Colonic mucosa (tissue), 4 donors: ENCODE measurements at places on chromosomes 4 and X. TPM values are rescaled to one million over a fixed set of nuclear protein-coding genes. Genes with fewer than 3 reads are reported as not detected.

ANOS1 gene
- total RNA-seq, result 0.24 TPM

RAB9B gene
- 1.2 TPM for total RNA-seq

GRCh38 chr4:76677571-76678326, 220.2 kb downstream of the SOWAHB start:
- H3K4me3 ChIP-seq, result no peak overlapping the region
- no peaks in the 10 kb centered on the region for H3K4me1 ChIP-seq
- DNase-seq, result no peak
- H3K27ac ChIP-seq, result no peak overlapping the region

GRCh38 chr4:76083386-76083988, 9.0 kb downstream of the ART3 start:
- no peak overlapping the region for H3K4me3 ChIP-seq
- no peaks in the 10 kb centered on the region for H3K27me3 ChIP-seq
- H3K4me1 ChIP-seq, result no peaks in the 10 kb centered on the region
- DNase-seq, result no peak

RHOXF2B gene
- not detected for total RNA-seq

DNA sequence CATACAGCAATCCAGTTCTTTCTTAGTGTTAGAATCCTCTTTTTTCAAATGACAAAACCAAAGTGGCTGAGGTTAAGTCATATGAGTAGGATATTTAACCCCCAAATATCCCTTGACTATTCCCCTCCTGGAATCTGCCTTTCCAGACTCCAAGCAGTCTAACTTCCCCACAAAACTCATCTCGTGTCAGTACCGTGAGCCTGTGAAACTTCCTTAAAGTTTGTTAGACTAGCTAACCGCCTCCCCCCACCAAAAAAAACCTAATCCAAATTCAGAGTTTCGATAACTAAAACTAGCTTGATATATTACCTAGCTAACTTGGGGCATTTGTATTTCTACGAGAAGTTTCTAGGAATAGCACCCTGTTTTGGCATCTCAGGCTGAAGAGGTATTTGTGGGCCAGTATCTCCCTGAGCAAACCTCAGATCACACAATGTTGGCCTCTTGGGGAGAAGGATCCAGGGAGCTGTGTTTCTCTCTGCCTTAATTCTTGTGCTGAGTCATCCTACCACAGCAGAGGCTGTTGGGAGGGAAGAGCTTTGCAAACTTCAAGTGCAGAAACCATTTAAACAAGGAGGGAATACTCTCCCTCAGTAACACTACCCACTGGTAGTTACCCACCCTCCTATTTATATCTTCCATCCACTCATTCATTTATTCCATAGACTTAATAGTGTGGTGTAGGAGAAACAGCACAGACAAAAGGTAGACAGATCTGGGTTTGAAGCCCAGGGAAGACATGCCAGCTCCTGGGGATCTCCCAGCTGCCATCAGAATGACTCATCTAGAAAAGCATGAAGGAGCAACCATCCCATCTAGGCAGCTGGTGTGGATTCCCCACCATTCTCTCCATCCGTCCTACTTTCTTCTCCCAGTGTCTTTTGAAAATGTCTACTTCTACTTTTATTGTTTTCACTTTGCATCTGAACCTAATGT, 39.3 kb upstream of the TXK start:
- H3K27me3 ChIP-seq, result no peaks in the 10 kb centered on the region
- no peaks in the 10 kb centered on the region for H3K4me1 ChIP-seq
- DNase-seq, result no peak
- H3K36me3 ChIP-seq, result no peaks in the 10 kb centered on the region
